Nucleus accumbens (tissue), 56 donors: ENCODE measurements at places on chromosomes 4 and X.

DNA sequence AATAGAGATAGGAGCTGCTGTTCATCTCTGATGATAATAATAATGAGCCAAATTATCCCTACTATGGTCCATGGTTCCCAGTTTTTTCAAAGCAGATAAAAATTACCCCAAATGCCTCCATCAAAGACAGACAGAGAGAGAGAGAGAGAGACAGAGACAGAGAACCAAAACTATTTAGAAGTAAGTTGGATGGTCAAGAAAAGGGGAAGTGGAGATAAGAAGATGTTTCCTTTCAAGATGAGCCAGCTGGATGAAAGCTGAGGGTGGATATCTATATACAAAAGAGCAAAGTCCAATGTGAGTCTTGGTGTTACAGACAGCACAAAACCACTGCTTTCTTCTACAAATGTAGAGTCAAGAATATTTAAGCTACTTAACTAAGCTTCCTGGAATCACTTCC lies 173.9 kb downstream of the GRIA3 start:
- DNase-seq, result no peak

- no peak for DNase-seq
These were observed 510.0 kb downstream of the GBA3 start for GRCh38 chr4:23202712-23203247.

- no peak for DNase-seq
These were observed 7.0 kb downstream of the AMMECR1 start for GRCh38 chrX:110310896-110311295.

DNA sequence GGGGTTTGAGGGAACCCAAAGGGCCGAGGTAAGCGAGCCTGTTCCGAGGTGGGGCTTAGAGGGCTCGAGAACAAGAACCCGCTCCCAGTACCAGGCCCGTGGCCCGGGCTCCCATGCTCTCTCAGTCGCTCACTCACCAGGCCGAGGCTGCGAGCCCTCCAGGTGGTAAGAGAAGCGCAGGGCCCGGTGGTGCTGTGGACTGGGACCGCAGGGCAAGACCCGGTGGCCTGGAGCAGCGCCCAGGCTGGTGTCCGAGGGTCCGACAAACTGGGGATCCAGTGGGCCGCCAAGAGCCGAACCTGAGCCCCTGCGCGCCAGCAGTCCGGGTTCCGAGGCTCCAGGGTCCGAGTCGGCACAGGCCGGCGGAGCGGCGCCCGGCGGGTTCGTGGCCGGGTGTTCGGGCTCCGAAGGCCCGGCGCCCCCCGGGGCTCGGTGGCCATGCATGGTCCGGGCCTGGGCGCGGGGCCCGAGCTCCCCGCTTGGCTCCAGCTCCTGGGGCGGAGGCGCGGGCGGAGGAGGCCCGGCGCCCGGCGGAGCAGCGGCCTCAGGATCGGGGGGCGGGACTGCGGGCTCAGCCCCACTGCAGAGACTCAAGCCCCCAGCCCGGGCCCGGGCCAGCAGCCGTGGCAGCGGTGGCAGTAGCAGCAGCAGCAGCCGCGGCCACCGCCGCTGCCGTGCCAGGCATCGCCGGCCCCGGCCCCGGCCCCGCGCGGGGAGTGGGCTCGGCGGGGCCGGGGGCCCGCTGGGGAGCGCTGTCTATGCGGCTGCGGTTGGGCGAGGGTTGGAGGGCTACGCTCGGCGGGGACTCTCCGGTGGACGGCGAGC lies 833 bp downstream of the FGD1 start:
- DNase-seq, result peak; percentile 14

DNA sequence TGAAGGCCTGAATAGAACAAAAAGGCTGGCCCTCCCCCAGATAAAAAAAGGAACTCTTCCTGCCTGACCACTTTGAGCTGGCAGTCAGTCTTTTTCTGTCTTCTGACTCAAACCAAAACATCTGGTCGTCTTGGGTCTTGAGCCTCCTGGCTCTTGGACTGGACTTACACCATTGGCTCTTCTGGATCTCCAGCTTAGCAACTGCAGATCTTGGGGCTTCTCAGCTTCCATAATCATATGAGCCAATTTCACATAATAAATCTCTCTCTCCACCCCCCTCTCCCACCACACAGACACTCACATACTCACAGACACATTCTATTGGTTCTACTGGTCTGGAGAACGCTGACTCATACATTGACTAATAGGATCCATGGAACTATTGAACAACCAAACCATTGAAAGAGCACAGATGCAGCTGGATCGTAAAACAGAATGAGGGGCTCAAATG lies 15.6 kb upstream of the CWH43 start:
- DNase-seq, result no peak

DNA sequence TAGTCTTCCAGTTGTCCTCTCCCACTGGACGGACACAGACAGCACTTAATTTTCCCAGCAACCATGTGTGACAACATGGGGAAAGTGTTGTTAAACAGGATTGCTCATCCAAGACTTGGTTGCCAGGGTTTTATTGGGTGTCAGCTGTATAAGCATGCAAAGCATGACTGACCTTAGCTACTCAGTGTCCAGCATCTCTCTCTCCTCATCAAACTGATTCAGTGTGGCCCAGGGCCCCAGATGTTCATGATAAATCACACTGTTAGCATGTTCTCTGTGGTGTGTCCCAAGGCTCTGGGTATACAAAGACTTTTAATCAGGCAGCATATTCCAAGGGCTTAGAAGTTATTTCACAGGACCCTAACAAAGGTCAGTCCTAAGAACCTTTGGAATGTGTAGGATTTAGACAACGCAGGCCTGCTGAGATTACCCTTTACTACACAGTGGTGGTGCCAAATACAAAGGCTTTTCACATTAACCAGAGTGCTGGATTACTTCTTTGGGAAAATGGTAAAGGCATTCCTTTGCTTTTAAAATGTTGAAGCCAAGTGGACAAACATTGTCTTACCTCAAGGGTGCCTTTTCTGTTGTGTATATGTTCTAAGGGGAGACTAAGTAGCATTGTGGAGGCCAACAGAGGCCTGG lies 213.3 kb downstream of the GLUD2 start:
- no peak for DNase-seq
